ENCODE measurements at places on chromosomes 3 and 15.

- peak; percentile 64 for DNase-seq
Measured at GRCh38 chr3:14319654-14320182, 82.7 kb upstream of the SLC6A6 start.

DNA sequence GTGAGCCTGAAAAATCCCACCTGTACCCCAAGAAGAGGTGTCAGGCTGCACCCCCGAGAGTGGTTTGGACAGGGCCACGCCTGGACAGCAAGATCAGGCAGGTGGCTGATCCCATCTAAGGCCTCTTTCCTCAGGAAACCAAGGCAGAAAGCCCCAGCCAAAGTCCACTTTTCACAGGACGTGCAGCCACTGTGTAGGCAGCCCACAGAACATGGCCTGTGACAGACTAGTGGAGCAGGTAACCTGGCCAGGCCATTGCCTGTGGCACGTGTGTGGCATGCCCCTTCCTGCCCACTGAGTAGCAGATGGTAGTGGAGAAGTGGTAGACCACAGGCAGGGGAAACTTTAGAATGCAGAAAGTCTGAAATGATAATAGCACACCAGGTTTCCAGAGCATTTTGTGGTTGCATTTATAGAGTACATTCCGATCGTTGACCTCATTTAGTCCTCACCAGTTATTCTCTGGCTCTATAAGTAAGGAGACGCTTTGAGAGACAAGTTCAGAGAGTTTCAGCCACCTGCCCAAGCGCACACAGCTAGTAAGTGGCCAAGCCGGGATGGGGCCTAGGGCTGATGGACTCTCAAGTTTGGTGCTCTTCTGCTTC, 68.7 kb downstream of the AAGAB start:
- DNase-seq, result peak; percentile 32

DNA sequence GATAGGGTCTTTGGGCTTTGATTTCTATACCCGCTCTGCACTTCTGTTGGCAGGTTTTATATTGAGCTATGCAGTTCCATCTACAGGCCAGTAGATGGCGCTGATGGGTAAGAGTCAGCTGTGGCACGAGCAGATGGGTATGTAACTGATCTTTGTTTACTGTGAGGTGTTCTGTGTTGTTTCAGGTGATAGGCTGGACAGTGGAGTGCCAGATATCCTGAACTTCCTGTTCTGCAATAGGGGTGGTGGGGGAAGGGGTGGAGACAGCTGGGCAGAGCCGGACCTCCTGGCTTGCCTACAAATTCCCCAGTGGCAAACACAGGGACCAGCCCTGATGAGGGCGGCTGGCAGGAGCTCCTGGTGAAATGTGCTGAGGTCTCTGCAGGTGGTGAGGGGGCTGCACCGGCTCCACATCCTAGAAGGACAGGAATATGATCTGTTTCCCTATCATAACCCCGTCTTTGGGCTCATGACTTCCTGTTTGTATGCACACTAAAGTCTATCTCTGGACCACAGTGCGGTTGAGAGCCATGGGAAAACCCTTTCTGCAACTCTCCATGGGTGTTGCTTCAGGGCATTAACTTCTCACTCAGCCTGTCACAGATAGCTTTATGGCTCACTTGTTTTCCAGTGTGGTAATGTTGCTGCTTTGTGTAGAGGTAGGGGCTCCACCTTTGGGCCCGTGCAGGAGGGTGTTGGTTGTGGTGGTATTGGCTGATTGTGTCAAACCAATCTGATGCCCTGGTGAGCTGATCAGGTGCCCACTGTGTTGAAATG, 13.4 kb upstream of the FAM98B start:
- DNase-seq, result peak; percentile 70

DNA sequence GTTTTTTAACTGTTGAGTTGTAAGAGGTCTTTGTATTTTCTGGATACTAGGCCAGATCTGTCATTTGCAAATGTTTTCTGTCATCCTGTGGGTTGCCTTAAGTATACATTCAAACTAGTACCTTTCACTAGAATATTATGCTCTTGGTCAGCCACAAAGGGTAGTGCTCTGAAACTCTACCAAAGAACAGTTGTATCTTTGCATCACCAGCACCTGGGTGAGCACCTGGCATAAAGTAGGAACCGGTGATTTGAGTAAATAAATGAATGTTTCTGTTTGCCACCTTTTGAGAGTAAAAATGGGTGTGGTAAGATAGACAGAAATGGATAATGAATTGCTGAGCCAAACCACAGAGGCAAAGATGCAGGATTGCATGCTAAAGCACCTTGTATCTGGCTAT, 98.7 kb downstream of the SLCO3A1 start:
- no peak for DNase-seq

DNA sequence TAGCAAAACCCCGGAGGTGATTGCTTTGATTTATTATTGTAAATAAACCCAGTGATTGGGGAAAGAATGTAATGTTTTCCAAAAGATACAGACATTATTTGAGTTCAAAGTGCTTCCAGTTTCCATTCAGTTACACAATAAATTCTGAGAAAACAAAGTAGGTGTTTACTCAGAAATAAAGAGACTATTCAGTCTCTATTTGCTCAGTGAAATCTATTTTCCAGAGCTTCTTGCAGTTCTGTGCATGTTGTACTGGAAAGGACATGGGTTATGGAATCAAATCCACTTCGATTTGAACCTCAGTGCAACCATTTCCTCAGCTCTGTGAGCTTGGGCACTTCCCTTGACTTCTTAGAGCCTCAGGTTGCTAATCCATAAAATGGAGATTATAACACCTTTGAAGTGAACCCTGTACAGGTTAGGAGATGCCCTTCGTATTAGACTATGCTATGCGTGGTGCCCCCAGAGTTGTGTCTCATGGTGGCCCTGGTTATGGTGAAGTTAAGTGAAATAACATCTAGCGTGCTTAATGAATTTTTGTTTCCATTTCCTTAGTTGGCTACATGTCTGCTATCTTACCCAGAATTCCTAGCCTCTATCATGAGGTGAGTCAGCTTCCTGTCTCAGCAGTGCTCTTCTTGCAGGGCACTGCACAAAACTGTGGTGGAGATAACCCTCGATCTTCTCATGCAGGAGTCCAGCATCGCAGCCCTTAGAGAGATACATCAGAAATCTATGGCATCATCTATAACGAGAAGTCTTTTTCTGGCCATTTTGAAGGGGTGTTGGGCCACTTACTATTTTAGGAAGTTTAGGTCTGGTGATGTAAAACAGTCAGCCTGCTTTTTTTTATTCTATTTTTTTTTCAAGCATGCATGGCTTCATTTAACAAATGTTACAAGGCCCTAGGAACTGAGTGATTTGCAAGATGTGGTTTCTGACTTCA, 97.7 kb downstream of the RPL39L start:
- peak; percentile 85 for DNase-seq

Data from activated CD4-positive, alpha-beta T cell treated with anti-CD3 and anti-CD28 coated beads, Interleukin-10, Interleukin-2, amounts not matched to agents 100 ng/mL and 50 ng/mL, durations not matched to agents 16 hours and 8 hours (primary cell).